ENCODE measurements at places on chromosomes 13 and 19.

DNA sequence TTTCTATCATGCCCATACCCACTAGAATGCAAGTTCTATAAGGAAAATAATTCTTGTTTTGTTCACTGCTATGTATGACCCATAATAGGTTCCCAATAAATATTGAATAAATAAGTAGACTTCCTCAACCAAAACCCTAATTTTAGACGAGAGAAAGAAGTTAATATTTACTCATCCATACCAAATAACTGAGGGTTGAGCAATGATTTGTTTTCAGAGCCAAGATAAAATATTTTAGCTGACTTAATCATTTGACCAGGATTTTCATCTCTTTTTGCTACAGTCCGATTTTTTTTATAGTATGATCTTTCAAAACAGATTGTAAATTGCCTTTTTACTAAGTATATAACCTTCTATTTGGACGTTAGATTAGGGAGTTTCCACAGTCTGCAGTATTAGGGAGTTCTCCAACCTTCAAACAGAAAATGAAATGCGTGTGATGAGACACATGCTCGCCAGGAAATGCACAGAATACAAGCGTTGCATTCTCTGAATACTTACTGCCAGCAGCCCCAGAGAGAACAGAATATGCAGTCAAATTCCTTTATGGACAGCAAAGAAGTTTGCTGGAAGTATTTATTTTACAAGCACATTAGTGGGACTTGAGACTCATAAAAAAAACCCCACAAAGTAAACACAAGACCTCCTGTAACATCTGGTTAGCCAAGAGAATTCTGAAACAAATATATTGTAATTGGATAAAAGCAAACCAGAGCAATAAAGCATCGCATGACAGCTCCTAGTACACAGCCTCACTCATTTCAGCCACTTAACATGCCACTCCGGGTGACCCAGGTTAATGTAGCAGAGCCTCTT lies 230.0 kb downstream of the MYO16 start:
- no peak for DNase-seq

DNA sequence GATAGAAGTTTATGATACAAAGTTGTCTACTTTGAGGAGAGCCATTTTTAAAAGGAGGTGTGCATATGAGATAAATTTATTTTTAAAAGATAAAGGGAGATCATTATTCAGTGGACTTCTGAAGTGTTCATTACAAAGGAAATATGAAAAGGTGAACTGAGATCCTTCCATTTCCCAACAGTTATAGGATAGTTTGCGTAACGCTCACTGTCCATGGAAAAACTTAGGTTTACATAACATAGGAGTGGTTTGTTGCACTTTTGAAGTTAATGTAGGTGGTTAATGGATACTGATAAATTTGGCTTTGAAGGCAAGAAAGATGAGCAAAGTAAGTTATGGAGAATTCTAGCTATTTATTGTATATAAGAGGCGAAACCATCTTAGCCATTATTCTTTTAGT lies 92.5 kb downstream of the WDFY2 start:
- DNase-seq, result no peak

DNA sequence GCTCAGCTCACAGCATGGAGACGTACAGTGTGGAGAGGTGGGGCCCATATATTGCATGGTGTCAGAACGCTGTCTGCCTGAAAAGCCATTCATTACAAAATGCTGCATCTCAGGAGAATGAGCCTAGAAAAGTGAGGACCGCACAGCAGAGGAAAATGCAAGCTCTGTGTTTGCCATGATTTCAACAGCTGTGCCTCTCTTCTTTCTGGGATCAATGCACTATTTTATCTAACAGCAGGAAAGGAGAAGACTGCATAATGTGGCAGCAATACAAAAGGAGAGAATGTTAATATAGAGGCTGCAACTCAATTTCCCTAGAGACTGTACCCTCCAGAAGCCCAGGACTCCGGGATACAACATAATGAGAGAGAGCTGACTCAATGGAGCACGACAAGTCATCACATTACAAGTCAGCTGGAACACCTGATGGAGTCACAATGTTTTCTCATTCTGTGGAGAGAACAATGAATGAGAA lies 368.0 kb downstream of the FGF14 start:
- DNase-seq, result no peak

DNA sequence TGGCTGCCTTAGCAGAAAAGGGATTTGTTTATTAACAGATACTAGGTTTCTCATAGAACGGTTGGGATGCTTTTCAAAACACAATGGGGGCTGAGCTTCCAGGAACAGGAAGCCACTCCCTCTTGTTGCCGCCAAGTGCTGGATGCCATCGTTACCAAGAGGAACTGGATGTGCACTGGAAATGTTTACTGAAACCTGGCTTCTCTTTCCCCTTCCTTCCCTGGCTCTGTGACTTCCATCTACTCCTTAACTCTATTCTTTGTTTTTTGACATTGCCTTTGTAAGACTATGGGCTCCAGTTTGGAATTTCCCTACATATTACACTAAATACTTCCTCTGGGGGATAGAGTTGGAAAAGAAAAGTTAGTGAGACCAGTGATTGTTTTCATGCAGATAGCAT lies 11.7 kb upstream of the KL start:
- DNase-seq, result no peak

GRCh38 chr13:110394371-110394841 lies 87.3 kb downstream of the COL4A2 start:
- DNase-seq, result no peak

DNA sequence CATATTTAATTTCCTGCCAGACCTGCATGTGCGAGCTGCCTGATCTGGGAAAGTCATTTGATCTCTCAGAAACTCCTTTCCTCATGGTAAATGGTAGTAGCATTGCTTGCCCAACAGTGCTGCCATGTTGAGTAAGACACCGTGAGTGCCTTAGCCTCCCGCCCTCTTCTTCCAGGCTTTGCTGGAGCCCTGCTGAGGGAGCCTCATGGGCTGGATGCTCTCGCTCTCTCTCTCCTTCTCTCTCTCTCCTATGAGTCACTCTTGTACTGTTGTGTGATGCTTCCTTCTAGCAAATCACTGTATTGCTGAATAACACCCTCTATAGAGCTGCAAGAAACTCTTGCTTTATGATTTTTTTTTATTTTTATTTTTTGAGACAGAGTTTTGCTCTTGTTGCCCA lies 365.5 kb downstream of the UQCRFS1 start:
- no peak for DNase-seq

DNA sequence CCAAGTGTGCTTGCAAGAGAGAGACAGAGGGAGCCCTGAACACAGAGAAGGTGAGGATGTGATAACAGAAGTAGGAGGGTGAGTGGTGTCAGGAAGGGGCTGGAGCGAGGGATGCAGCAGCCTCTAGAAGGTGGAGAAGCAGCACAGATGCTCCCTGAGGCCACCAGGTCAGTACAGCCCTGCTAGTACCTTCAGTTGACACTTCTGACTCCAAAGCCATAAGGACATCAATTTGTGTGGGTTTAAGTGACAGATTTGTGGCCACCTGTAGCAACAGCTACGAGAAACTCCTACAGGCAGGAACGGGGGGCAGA lies 6.9 kb downstream of the ERICH4 start:
- DNase-seq, result no peak

- no peak for DNase-seq
These were observed 767.4 kb downstream of the SLITRK6 start for GRCh38 chr13:85031771-85032170.

DNA sequence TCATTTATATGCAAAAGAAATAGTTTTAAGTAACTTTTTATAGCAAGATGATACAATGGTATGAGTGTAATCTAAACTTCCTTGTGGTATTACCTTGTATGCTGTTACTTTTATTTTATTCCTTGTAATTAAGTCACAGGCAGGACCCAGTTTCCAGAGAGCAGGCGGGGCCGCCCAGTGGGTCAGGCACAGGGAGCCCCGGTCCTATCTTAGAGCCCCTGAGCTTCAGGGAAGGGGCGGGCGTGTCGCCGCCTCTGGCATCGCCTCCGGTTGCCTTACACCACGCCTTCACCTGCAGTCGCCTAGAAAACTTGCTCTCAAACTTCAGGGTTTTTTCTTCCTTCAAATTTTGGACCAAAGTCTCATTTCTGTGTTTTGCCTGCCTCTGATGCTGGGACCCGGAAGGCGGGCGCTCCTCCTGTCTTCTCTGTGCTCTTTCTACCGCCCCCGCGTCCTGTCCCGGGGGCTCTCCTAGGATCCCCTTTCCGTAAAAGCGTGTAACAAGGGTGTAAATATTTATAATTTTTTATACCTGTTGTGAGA lies 10.2 kb downstream of the PLPPR3 start:
- no peak for DNase-seq

GRCh38 chr13:37139356-37139755 lies 33.9 kb upstream of the CSNK1A1L start:
- DNase-seq, result no peak

- no peak for DNase-seq
These were observed 197.0 kb downstream of the COL4A1 start for GRCh38 chr13:110109910-110110309.

DNA sequence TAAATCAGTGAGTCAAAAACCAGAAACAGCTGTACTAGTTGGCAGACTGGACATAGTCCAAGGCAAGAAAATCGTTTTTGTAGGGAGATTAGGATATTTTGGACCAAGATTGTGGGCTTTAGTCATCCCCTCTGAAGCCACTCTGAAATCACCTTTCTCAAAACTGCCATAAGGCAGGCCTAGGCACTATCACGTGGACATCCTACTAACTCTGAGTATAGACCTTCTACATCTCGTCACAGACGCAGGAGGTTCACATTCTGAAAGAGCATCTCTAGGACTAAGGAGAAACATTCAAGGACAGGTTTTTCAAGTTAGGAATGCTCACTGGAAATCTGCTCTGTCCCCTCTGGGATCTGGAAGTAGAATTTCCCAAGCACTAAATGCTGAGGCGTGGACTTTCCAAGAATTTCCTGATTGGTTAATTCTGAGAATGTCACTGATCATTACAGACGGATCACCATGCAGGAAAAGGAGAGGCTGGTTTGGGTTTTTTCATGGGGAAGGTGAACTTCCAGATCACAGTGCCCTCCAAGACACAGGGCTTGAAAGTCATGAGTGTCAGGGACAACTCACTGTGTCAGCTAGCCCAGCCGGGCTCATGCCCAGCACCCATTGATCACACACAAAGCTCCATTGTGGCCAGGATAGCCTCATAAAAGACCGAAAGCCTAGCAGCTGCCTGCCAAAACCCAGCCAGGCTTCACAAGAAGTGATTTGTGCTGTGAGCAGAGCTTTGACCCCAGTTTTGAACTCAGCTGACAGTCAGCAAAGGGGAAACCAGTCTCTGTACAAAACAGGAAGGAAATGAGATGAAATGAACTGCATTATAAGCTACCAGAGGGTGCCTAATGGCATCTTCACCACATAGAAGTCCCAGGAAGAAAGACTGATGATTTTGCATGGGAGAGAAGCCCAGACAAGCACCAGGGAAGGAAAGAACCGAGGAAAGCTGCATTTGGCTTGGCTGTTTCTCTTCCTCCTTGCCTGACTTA lies 2.7 kb upstream of the RUBCNL start:
- no peak for DNase-seq

DNA sequence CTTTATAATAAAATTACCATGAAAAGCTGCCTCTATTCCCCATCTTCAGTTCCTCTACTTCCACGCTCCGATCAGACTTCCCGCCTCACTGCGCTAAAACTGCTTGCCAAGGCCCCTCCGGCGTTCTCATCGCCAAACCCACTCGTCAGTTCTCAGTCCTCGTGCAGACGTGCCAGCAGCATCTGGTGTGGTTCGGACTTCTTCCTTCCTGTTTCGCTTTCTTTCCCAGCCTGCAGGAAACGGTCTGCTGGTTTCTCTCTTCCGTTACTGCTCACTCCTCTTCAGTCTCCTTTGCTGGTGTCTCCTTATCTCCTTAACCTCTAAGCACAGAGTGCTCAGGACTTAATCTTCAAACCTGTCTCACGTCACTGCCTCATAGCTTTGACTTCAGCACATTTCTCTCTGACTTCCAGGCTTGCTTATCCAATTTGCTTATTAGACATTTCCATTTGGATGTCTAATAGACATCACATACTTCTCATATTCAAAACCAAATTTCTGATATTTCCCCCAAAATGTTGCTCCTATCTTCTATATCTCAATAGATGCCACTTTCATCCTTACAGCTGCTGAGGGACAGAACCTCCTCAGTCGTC lies 40.3 kb downstream of the RCBTB2 start:
- DNase-seq, result no peak

- DNase-seq, result no peak
These were observed 24.0 kb upstream of the INSR start for GRCh38 chr19:7318176-7318575.
